ENCODE measurements at places on chromosomes 4 and X. TPM values are rescaled to one million over a fixed set of nuclear protein-coding genes. Genes with fewer than 3 reads are reported as not detected.

GRCh38 chr4:183397741-183398297 is 46.6 kb upstream of the CDKN2AIP start:
- no peaks in the 10 kb centered on the region for H3K36me3 ChIP-seq
- H3K27ac ChIP-seq: peak overlapping the region; percentile 74
- DNase-seq: no peak
- no peaks in the 10 kb centered on the region for H3K27me3 ChIP-seq
- H3K4me3 ChIP-seq: peak overlapping the region; percentile 59

Gene PPARGC1A
- total RNA-seq: 4.6 TPM

- DNase-seq: no peak
- no peaks in the 10 kb centered on the region for H3K27me3 ChIP-seq
- no peak overlapping the region for H3K4me3 ChIP-seq
Measured at GRCh38 chr4:47510506-47511143, 25.6 kb downstream of the ATP10D start.

Gene XK
- 2.4 TPM for total RNA-seq

DNA sequence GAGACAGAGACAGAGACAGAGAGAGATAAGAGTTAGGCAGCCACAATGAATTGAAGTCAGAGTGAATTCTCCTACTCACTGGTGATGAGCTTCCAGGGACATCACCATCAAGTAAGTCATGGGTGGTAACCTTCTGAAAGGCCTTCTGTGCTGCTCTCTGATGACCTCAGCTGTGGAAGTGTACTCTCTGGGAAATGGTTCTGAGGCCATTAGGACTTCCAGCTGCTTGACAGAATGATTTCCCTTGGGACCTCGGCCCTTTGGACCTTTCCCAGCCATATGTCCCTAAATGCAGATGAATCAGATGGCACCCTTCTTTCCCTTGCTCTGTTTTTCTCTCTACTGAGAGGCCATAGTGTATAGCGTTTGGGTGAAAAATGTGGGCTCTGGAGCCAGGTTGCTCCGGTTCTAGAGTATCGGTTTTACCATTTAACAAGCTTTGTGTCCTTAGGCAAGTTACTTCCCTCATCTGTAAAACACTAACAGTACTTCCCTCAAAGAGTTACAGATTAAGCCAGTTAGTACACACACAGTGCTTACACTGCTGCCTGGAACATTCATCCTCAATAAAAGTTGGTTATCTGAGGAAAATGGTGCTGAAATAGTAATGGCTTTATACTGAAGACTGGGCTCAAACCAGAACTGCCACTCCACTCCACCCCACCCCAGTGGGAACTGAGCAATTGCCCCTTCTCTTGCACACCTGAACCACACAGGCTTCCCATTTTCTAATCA is 7.6 kb downstream of the SEPTIN11 start:
- H3K4me1 ChIP-seq: peaks cover 9% of the 10 kb centered on the region
- no peaks in the 10 kb centered on the region for H3K36me3 ChIP-seq
- no peak for DNase-seq
- H3K27me3 ChIP-seq: no peaks in the 10 kb centered on the region
- no peak overlapping the region for H3K27ac ChIP-seq
